ENCODE measurements at places on chromosomes 7 and 10.

- no peak for DNase-seq
Measured at GRCh38 chr7:120442838-120443237, 169.9 kb downstream of the KCND2 start.

GRCh38 chr7:84025332-84025927, 169.2 kb downstream of the SEMA3A start:
- no peak for DNase-seq

- no peak for DNase-seq
Measured at GRCh38 chr7:106779877-106780276, 85.2 kb upstream of the PIK3CG start.

DNA sequence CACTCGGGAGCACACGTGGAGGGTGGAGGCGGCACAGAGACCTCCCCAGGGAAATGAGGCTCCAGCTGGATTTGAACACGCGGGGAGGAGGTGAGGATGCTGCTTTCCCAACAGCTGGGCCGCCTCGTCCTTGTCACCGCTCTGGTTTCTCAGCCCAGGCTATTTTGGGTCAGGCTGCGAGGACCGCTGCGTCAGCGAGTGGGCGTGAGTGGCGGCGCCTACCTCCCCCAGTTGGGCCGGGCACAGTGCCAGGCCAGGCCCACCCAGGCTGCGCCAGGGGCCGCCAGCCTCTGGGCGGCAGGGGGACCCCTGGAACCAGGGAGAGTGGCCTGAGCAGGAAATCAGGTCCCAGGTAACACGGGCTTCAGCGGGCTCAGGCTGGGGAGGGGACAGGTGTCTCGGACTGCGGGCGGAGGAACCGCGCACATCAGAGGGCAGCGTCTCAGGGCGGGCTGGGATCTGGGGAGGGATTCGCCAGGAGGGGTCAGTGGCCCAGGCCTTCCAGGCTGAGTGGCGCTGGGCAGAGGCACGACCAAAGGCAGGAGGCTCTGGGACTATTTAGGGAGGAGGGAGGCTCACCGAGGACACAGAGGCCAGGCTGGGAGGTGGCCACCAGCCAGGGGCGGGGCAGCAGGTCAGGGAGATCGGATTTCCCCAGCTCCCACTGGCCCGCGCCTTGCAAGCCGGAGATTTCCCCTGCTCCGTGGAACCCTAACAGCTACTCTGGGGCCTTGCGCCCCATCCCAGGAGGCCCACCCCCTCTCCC, 125.2 kb upstream of the RET start:
- DNase-seq: no peak

DNA sequence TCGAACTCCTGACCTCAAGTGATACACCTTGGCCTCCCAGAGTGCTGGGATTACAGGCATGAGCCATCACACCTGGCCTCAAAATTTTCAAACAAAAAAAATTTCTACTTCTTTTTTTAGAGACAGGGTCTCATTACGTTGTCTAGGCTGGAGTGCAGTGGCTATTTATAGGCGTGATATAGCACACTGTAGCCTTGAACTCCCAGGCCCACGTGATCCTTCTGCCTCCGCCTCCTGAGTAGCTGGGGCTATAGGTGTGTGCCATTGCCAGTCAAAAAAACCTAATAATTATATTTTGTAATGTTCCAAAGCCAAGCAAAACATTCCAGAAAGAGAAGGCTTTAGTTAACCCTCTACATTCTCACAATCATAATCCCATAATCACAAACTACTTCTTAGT, 13.8 kb downstream of the POLR3A start:
- DNase-seq: no peak

- DNase-seq: no peak
Measured at GRCh38 chr7:39130857-39131526, 153.3 kb downstream of the POU6F2 start.

GRCh38 chr7:17466216-17466615, 167.8 kb downstream of the AHR start:
- DNase-seq: no peak

DNA sequence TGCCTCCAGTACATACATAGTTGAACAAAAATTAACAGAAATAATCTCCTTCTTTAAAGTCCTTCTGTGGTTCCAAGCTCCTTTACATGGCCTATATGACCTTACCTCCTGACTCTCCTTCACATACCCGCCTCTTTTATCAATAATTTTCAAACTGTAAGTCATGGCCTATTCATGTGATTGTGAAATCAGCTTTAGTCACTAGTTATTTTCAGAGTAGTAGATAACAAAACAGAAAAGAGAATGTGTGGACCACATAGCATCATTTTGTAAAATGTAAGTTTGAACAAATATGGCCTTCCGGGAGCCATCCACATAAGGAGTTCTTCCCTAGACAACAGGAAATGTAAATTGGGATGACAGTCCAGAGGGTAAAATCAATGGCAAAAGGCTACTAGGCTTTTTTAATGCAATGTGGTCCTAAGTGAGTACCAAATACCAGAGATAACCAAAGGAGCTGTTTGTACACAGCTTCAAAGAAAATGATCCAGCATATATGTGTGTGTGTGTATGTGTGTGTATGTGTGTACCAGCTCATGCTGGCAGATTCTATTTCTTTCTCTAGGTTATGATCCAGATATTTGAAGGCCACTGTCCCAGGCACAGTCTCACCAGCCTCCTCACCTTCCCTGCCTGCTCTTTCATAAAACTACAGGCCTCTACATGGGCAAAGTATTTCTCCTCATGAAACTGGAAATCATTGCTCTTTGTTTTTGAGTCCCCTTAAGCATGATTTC, 12.3 kb upstream of the FAM133B start:
- DNase-seq: no peak

DNA sequence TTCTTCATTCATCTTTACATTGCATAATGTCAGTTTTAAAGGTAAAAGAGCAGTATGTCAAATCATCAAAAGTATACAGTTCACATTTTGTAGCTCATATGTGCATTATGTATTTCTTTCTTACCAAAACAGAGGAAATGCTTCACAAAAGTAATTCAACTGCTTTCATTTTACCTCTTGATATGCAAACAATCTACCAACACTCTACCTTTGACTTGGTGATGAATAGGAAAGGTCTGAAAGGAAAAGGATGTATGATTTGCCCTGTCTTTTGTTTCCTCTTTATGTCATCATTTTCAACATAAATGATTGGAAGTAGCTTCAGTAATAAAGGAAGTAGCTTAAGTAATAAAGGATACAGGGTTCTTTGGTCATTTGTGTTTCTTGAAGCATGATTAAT, 846.7 kb downstream of the NXPH1 start:
- no peak for DNase-seq

GRCh38 chr7:26141077-26141476, 10.9 kb upstream of the NFE2L3 start:
- DNase-seq: no peak

DNA sequence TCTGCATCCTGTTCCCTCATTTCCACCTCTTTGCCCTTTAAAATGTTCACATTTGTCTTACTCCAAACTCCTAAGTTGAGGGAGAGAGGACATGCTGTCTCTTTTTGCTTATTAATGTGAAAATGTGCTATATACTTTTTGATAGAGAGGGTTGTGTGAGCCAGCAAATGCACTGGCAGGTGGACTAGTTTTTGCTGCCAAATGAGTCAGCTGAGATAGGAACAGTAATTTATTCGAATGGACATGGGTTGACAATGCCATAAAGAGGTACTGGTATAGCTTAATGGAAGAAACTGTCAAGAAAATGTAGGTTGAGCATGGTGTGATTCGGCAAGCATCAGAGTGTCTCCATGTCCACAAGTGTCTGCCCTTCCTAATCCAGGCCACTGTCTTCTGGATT, 9.2 kb upstream of the TRUB1 start:
- DNase-seq: no peak

DNA sequence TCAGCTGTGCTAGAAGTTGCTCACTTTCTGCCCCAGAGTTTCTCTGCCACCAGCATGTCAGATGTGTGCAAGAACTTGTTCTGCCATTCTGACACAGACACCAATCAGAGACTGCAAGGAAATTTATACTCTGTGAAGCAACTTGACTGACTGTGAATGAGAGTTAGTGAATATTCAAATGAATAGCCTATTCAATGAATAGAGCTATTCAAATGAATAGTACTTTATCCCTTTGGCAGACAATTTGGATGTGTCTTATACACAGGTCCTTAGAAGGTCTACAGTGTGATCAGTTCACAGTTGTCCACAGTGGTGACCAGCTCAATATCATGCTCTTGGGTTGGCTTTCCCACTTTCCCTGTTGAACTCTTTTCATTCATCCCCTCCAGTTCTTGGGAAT, 138.1 kb downstream of the MACC1 start:
- no peak for DNase-seq

GRCh38 chr7:92785923-92786322, 50.5 kb downstream of the CDK6 start:
- DNase-seq: no peak
